ENCODE measurements at places on chromosomes 16 and 17. TPM values are rescaled to one million over a fixed set of nuclear protein-coding genes. Genes with fewer than 3 reads are reported as not detected.

DNA sequence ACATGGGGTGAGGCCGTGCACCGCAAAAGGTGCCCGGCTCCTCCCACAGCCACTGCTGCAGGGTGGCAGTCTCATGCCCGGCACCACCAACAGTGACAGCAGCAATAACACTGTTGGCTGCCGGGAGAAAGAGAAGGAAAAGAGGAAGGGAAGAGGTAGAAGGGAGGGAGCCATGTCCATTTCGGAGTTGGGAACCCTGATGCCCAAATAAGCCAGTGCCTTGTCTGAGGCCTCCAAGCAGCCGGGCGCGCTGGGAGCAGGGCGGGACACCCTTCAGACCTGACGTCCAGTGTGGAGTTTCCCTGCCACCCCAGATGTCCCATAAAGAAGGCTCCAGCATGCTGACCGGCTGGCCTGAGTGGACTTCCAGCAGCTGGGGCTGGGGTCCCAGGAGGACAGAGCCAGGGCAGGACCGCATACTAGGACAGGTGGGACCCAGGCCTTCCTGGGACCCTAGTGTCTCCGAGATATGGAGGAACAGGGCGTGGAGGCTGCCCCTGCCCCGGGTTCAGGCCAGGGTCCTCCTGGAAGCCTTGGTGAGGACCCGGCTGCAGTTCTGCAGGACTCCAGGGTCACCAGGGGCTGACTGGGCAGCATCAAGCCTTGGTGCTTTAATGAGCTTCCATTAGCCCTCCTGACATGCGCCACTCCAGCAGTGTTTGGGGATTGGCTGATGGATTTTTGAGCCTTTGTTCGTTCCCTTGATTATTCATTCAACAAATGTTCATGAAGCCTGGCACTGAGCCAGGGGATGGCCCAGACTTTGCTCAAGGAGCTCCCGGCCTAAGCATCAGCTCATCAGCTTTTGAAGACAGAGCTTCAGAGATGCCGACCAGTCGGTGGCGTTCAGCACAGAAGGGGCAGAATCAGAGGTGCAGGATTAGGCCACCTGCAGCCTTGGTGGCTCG lies 223.6 kb upstream of the CIBAR2 start:
- no peak overlapping the region for H3K27ac ChIP-seq
- no peak for DNase-seq
- H3K4me1 ChIP-seq, result peaks cover 36% of the 10 kb centered on the region

DNA sequence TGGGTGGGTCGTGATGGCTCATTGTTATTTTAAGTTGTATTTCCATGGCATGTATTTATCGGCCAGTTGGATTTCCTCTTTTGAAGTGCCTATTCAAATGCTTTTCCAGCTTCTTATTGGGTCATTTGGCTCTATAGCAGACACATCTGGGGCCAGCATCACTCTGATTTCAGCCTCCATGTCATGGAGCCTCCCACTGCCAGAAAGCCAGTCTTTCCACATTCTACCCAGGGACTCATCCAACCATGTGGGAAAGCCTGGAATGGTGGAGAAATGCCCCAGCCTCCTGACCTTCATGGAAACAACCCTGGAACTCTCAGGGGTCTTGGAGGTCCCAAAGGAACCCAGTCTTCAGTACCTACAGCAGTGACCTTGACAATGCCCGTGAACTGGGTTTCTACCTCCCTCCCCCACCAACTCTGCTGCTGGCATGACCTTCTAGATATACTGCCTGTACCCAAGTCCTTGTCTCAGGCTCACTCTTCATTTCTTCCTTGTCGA lies 33.8 kb upstream of the ADGRG1 start:
- H3K36me3 ChIP-seq, result no peaks in the 10 kb centered on the region
- DNase-seq, result no peak
- no peaks in the 10 kb centered on the region for H3K4me1 ChIP-seq

DNA sequence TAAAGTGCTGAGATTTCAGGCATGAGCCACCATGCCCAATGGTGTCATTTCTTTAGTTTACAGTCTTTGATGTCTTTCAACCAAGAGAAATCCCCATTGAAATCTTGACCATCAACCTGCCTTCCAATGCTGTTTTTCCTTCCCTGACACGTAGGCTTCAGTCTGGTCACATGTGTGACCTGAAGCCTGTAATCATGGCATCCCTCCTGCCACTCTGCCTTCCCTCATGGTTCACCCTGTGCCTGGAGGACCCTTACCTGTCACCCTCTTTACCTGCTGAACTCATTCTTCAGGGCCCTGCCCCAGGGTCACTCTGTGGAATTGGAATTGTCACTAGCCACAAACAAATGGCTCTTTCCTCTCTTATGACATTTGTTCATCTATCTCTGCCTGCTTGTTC lies 18.1 kb upstream of the ARHGAP23 start:
- peaks cover 7% of the 10 kb centered on the region for H3K4me1 ChIP-seq
- H3K27me3 ChIP-seq, result no peaks in the 10 kb centered on the region
- no peaks in the 10 kb centered on the region for H3K36me3 ChIP-seq
- no peak overlapping the region for H3K4me3 ChIP-seq

DNA sequence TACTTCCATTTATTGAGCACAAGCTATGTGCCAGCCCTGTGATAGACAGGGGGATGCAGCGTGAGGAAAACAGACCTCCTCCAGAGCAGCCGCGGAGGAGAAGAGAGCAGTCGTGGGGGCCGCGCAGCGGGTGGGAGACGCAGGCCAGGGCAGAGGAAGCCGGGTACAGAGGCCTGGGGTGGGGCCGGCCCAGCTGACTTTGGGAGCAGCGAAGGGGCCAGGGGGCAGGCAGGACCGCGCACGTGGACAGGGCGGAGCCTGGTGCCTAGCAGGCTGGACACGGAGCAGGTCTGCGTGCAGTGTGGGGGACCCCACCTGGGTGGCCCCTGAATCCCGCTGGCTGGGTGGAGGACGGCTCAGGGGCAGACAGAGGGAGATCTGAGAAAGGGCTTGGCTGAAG lies 46.2 kb downstream of the ZFPM1 start:
- H3K27ac ChIP-seq, result no peak overlapping the region
- H3K27me3 ChIP-seq, result no peaks in the 10 kb centered on the region
- DNase-seq, result no peak
- H3K36me3 ChIP-seq, result no peaks in the 10 kb centered on the region
- H3K4me1 ChIP-seq, result no peaks in the 10 kb centered on the region

The ABCA8 gene
- total RNA-seq, result not detected

- no peaks in the 10 kb centered on the region for H3K27me3 ChIP-seq
- no peak overlapping the region for H3K27ac ChIP-seq
- peaks cover 22% of the 10 kb centered on the region for H3K4me1 ChIP-seq
- no peak for DNase-seq
Measured at GRCh38 chr17:17938388-17939107, 33.7 kb downstream of the TOM1L2 start.

The FBXL19 gene
- 76.7 TPM for total RNA-seq

DNA sequence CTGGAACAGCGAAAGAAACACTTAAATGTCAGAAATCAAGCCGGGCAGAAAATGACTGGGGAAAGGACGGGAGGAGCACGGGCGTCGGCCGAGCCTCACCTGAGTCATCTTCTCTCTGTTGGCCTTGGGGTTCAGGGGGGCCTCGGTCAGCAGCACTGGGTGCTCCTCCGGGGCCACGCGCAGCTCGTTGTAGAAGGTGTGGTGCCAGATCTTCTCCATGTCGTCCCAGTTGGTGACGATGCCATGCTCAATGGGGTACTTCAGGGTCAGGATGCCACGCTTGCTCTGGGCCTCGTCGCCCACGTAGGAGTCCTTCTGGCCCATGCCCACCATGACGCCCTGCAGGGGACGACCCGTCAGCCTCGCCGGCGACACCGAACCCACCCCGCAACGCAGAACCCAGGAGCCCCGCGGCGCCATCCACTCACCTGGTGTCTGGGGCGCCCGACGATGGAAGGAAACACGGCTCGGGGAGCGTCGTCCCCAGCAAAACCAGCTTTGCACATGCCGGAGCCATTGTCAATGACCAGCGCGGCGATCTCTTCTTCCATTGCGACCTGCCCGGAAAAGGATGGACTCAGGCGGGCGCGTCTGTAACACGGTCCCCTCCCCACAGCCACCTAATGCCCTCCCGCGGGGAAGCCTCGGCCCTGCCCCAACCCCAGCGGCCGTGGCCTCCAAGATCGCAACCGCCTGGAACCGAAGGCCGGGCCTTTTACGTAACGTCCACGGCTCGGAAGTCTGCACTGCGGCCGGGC lies 616 bp downstream of the ACTG1 start:
- peak overlapping the region; percentile 84 for H3K27ac ChIP-seq
- H3K36me3 ChIP-seq, result no peaks in the 10 kb centered on the region
- peak overlapping the region; percentile 98 for H3K4me3 ChIP-seq

- no peak for DNase-seq
- no peak overlapping the region for H3K27ac ChIP-seq
- no peaks in the 10 kb centered on the region for H3K27me3 ChIP-seq
- peak overlapping the region; percentile 57 for H3K4me3 ChIP-seq
- H3K4me1 ChIP-seq, result peaks cover 57% of the 10 kb centered on the region
- H3K36me3 ChIP-seq, result no peaks in the 10 kb centered on the region
Measured at GRCh38 chr17:29590411-29591145, 1.1 kb upstream of the GIT1 start.

GRCh38 chr16:85652431-85653221 lies 36.1 kb downstream of the GINS2 start:
- no peak overlapping the region for H3K4me3 ChIP-seq
- no peaks in the 10 kb centered on the region for H3K36me3 ChIP-seq
- peak overlapping the region; percentile 60 for H3K27ac ChIP-seq

GRCh38 chr17:42554250-42555121 lies 1.8 kb downstream of the HSD17B1 start:
- DNase-seq, result peak; percentile 95
- H3K36me3 ChIP-seq, result no peaks in the 10 kb centered on the region
- H3K4me3 ChIP-seq, result peak overlapping the region; percentile 86
- peaks cover 16% of the 10 kb centered on the region for H3K4me1 ChIP-seq
- H3K27me3 ChIP-seq, result no peaks in the 10 kb centered on the region

DNA sequence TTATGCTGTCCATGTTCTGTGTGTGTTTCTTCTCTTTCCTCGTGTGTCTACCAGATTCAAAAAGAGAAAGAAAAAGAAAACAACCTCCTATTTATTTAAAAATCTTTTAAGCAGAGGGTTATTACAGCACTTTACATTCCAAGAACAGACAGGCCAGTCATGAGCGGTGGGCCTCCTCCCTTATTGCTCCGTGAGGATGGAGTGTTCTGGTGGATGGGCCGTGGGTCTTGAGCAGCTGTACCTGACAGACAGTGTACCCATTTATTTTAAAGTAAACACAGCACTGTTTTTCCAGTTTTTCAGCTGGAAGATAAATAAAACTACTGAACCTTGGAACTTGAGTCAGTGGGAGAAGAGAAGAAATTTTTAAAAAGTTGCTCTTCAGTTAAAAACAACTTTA lies 52.4 kb downstream of the WWP2 start:
- DNase-seq, result no peak
- no peaks in the 10 kb centered on the region for H3K36me3 ChIP-seq
- no peaks in the 10 kb centered on the region for H3K27me3 ChIP-seq
- H3K4me3 ChIP-seq, result no peak overlapping the region

DNA sequence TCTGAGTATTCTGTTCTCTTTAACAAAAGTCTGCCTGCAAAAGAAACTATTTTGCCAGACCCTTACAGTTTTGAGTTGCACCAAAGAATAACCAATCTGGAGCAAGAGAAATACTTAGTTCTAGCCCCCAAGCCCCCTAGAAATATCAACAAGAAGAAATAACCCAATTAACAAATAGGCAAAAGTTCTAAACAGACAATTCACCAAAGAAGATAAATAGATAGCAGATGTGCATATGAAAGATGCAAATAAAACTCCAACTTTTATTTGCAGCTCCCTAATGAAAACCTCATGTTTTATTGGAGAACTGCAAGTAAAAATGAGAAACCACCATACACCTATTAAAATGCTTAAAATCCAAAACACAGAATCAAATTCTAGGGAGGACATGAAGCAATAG lies 1308.0 kb downstream of the CDH11 start:
- no peak for DNase-seq
- H3K27ac ChIP-seq, result no peak overlapping the region
- peaks cover 8% of the 10 kb centered on the region for H3K4me1 ChIP-seq
- no peak overlapping the region for H3K4me3 ChIP-seq

DNA sequence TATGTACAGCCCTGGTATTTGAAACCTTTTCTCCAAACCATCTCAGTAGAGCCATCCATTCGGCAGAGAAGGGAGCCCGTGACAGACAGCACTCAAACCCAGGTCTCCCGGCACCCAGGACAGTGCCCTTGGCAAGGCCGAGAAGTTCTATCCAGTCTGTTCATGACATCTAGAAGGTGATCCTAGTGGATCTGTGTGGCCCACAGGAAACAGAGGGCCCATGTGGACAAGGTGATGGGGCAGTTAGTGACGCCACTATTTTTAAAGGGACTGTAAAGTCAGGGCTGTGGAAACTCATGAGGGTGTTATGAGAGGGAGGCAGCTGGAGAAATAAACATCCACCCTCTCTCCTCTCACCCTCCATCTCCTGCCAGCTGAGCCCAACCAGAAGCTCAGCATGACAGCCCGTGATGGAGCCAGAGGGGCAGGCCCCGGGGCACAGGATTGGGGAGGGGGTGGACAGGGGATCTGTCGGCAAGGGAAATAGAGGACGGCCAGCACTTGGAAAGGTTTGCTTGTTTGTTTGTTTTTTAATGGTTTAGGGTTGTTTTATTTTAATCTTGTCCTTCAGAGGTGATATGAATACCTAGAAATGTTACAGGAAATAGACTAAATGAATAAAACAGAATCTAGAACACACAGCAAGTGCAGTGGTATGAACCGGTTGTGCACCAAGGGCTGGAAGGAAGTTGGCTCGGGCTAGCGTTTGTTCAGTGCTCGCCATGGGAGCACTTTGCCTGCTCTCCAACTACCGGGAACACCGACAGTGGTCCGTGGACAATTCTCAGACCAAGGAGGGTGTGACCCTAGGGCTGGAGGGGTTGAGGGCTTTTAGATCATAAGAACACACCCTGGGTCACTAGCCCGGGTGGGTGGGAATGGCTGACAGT lies 17.1 kb downstream of the MYLK3 start:
- DNase-seq, result no peak
- H3K27me3 ChIP-seq, result no peaks in the 10 kb centered on the region
- H3K4me1 ChIP-seq, result no peaks in the 10 kb centered on the region
- H3K27ac ChIP-seq, result no peak overlapping the region
- no peak overlapping the region for H3K4me3 ChIP-seq

Data from neural progenitor cell (in vitro differentiated cells).